ENCODE measurements at places on chromosomes 7 and 10. TPM values are rescaled to one million over a fixed set of nuclear protein-coding genes. Genes with fewer than 3 reads are reported as not detected.

SLC13A1 gene
- polyA plus RNA-seq: not detected

NEBL gene
- polyA plus RNA-seq: 1.3 TPM

DNA sequence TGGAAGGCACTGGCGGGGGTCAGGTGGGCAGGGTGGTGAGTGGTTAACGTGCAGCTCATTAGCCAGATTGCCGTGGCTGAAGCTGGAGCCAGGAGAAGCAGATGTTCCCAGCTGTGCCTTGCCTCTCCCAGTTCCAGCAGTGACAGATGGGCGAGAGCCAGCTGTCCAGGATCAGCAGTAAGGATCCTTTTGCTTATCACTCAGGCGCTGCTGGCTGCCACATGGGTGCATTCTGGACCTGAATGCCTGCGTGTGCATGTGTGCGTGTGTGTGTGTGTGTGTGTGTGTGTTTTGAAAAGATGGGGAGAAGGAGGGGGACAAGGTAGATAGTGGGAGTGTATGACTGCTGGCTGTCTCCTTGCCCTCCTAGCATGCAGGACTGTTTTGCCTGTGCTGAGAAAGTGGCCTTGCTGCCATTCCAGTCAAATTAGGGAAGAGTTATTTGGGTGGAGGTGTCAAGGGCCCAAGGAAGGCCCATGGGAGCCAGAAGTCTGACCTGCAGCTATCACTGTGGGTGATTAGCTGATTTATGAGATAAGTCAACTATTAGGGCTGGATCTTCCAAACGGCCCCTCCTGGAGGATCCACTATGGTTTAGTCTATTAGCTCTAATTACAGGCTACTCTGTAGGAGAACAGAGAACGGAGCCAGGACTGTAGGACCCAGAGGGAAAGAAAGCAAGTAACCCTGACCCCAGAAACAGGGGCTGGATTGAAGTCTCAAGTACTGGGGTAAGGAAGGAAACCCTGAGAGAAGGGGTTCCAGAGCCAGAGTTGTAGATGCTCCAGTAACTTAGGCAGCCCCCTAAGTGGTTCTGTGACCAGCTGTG, 3.3 kb downstream of the EPHA1 start:
- no peak for DNase-seq

DNA sequence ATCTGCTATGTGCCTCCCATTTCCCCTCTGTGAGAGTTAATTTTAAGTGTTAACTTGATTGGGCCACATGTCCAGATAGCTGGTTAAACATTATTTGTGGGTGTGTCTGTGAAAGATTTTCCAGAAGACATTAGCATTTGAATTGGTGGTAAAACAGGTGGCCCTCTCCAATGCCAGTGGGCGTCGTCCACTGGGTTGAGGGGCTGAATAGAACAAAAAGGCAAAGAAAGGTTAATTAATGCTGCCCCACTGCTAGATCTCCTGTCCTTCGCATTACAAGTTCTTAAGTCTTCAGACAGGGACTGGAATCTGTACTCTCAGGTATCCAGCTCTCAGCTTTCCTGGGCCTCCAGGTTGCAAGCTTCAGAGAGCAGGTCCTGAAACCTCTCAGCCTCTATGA, 1160.9 kb upstream of the LRRN3 start:
- DNase-seq: no peak

DNA sequence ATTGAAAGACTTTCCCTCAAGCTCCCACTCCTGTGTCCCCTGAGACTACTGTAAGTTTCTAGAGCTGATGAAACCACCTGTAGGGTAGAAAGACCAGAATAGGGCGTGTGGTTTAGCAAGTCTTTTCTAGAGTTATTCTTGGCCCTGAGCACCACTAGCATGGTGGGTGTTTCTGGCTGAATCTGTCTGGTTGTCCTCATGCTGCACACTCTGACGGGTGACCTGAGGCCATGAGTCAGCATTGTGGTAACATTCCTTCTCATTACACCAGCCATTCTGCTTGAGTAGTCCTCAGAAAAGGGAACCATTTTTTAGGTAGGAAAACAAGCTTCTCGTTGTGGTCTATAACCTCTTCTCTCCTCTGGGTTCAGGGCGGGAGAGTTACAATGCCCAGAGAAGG, 250.3 kb downstream of the SNX13 start:
- peak; percentile 96 for DNase-seq

DNA sequence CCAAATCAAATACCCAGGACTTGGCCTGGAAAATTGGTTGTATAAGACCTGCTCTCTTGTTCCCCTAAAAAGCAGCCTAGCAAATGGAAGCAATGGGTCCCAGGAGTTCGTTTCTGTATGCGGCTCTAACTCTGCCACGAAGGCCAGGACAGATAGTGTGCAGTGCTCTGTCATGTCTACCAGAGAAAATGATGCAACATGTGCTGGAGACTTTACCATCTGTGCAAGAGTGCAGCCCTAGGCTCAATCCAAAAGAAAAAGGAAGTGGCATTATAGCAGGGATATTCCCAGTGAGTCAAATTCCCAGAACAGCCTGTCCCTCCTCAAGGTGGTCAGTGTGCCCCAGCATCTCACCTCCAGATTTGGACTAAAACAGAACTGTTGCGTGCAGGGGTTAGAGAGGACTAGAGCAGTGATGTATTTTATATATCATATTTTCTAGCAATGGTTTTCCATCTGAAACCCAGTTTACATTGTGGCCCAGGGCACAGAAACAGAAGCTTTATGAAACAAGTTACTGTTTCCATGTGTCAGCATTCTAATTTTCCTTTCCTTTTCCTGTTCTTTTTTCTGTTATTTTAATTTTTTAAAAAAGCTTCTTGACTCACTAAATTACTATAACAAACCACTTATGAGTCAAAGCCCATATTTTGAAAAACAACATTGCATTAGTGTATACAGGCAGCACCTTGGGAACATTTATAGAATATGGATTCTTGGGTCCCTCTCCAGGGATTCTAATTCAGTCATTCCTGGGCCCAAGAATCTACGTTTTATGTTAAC, 311.2 kb downstream of the RNLS start:
- peak; percentile 50 for DNase-seq

Data from mammary epithelial cell (primary cell).